NCI-H1417 treated with DMSO at 0.1 percent for 48 hours (cell line): ENCODE measurements at places on chromosomes 1 and 21.

DNA sequence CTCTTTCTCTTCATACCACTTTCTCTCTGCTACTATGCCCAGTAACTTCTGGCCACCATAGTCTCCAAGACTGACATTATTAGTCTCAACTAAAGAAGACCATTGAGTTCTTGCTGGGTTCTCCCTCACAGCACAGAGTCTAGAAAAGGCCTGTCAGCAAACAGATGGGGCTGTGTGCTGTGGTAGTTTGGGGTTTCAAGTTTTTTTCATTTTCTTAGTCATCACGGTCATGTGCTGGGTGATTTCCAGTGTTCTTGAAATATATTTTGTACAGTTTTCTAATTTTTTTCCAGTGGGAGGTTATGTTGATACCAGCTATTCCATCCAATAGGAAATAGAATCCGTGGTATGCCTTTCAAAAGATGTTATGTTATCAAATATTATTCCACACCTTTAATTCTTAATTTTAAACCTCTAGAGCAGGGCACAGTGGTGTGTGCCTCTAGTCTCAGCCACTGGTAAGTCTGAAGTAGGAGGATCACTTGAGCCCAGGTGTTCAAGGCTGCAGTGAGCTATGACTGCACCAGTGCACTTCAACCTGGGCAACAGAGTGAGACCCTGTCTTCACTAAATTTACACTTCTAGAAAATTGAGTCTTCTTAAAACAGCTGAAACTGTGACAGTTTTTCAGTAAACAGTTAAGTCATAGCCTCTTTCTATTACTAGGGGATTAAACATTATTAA is 8.3 kb downstream of the CFHR2 start:
- DNase-seq, result no peak

DNA sequence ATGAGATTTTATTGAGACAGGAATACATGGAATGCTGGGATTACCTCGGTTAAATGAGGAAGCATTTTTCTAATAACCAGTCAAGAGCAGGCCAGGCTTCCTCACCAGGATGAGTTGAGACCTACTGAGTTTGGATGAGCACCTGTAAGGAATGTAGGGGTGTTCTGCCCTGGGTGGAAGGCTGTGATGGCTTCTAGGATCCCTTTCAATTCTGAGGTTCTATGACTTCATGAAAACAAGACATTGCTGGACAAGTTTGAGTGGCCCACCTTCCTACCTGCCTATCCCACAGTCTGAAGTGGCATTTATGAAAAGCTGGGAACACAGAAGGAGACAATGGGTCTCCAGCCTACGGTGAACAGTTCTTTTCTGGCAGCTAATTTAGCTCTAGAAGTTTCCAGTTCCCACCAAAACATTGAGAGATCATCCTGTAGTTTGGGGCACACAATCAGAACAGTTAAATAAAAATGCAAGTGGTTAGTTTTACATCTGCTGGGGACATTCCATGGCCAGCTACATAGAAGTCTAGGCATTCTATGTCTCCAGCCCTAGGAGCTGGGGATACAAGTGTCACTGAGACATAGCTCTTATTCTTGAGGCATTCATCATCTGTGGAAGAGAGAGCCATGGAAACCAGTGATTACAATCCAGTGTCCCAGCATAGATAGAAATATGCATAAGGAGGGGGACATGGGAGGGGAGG is 51.3 kb upstream of the TSPAN2 start:
- DNase-seq, result no peak

DNA sequence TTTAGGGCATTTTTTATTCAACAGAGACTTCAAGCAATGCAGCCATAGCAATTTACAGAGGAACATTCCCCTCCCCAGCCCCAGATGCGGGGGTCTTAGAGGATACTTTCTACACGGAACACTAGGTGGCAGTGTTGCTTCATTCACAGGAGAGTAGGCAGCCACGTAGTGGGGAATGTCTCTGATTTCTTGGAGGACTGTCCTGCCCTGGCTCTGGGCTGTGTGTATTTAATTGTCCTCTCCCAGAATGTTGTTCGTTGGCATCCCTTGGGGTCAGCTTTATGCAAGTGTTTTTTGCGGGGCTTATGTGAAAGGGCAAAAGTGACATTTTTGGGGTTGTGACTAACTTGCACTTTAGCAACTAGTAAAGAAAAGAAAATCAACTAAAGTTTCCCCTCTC is 96.9 kb downstream of the PAPPA2 start:
- DNase-seq, result no peak

GRCh38 chr1:241532162-241532531 is at the start of gene KMO:
TSS of gene KMO (plus strand) at chr1:241532378. CDS start at chr1:241532445, 67 bp downstream.
- no peak for DNase-seq

DNA sequence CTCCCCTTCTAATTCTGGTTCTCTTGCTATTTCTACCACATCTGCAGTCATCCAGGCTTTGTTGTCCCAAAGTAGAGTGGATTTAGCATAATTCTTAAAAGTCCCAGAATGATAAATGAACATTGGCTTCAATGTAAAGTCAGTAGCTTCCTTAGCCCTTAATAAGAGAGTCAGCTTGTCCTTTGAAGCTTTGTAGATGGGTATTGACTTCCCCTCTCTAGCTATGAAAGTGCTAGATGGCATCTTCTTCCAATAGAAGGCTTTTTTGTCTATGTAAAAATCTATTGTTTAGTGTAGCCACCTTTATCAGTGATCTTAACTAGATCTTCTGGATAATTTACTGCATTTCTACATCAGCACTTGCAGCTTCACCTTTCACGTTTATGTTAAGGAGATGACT is 181.4 kb upstream of the B3GALT2 start:
- no peak for DNase-seq

DNA sequence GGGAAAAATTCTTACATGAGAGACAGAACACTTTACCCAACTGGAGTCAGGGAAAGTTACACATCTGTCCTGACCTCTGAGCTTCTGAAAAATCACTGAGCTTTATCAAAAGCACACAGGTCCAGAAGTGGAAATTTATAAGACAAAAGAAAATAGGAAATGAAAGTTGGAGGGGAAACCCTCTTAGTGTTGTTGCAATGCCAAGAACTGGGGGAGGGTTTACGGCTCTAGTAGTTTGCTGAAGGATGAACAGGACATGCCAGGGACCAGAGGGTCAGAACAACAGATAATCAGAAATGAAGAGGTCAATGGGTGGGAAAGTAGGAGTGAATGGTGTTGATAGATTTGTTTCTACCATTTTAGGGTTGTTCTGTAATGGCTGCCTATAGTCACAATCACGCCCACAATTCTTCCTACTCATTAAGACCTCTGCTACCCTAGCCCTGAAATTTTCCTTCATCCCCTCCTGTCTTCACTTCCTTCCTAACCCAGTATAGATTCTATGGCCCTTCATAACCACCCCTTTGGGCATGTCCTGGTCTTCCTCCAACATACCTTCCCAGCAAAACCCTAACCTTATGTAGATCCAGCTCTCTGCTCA is 30.3 kb upstream of the FMOD start:
- no peak for DNase-seq

DNA sequence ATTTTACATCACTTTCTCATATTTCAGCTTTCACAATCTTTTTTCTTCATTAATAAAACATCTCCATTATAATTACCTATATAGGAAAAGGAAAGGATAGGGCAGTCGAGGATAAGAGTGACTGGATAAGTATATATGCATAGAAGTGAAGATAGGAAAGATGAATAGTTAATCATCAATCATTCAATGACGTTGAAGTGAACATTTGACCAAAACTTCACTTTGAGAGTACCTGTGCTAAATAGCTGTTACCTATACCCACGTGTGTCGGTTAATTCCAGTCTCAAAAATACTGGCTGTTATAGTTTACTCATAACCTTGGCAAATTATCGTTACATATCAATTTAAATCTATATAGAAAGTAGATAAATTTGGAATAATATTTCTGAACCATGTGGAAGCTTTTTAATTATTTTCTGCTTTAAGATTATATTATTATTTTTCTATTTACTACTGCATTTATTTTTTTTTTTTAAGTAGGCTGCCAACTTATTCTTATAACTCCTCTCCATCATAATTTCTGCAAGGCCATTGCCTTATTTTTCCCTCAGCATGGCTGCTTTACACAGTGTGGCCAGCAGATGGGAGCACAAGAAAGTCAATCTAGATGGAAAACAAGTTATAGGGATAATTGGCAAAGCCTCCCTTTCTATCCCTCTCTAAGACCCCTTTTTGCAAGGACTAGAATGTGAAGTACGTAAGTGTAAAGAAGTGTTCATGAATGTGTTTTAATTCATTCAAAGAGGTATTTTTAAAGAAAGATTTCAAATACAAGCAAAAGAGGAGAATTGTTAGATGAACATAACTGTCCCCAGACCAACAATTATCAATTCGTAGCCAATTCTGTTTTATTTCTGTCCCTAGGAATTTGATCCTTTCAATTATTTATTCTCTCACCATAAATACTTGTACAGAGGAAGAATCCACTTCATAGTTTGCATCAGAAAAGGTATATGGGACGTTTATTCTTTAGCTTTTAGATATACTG is 290.4 kb downstream of the KCNT2 start:
- DNase-seq, result no peak

DNA sequence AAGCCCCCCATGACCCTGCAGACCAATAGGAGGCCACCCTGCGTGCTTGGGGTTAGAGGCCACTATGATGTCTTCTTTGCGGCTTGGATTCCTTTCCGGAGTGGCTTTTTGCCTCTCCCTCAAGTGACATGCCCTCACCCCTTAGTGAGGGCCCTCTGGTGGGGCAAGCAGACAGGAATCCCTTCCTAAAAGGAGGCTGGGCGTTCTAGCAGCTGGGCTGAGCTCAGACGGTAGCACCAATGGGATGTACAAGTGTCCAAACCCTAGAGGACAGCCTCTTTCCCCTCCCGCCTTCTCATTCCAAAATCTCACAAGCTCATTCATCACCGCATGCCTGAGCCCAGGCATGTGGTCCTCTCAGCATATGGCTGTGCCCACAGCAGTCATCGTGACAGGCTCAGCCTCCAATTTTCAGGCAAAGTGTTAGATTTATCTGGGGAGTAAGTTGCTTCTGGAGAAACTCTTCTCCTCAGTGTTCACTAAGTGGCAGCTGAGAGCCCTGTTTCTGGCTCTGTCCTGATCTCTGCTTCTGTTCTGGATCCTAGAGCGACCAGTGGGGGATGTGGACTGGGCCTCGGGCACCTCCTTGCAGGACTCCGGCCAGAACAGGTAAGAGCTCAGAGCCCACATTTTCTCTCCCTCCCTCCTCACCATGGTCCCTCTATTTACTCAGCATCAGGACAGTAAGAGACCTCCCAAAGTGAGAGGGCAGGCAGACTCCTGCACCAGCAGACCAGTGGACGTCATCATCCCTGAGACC is 4.8 kb downstream of the KIAA1614 start:
- DNase-seq, result no peak

- no peak for DNase-seq
Observed at GRCh38 chr1:111633736-111634247, 14.2 kb downstream of the RAP1A start.

- DNase-seq, result no peak
Observed at GRCh38 chr1:78651241-78651640, 1.6 kb downstream of the IFI44 start.
